ENCODE measurements at places on chromosomes 11 and 22.

- DNase-seq, result no peak
Observed at GRCh38 chr11:66136752-66137123, 66.7 kb downstream of the PACS1 start.

GRCh38 chr11:98207086-98207485 is 813.7 kb upstream of the CNTN5 start:
- no peak for DNase-seq

DNA sequence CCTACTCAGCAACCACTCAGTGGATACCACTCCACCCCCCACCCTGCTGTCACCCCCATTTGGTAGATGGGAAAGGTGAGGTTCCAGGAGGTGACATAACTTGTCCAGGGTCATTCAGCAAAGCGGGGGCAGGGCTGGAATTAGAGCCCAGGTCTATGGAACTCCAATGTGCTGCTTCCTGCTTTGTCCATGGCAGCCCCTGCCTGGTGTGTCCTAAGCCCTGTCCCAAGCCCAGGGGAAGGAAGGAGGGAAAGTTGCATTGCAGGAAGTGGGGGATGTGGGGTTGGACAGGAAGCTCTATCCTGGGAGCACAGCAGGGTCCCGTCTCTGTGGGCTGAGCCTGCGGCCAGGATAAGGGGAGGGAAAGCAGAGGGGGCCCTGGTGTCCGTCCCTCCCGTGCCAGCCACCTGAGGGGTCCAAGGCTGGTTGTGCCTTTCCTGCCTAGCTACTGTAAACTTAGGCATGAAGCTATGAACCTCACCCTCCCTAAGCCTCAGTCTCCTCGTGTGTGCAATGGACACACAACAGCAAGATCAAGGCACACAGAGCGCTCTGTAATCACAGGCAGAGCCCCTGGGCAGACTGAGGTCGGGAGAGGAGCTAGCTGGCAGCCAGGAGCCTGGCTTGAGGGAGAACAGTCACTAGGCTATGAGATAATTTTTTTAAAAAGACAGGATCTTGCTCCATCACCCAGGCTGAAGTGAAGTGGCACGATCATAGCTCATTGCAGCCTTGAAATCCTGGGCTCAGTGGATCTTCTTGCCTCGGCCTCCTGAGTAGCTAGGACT is 12.9 kb downstream of the GAL3ST1 start:
- DNase-seq, result no peak

DNA sequence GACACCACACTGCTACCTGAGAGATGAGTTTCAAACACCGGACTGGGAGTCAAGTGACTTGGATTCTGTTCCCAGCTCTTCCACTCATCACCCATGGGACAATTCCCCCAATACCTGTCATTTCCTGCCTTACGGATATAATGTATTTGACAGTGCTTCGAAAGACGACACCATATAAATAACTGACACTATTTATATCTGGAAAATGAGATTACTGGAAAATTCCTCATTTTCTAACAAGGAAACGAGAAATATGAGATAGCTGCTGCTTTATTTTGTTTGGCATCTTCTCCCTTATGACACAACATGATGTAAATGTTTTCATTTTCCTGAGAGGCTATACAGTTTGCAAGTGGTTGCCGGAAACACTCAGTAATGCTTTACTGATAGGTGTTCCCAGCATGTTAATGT is 8.6 kb downstream of the HSCB start:
- no peak for DNase-seq

DNA sequence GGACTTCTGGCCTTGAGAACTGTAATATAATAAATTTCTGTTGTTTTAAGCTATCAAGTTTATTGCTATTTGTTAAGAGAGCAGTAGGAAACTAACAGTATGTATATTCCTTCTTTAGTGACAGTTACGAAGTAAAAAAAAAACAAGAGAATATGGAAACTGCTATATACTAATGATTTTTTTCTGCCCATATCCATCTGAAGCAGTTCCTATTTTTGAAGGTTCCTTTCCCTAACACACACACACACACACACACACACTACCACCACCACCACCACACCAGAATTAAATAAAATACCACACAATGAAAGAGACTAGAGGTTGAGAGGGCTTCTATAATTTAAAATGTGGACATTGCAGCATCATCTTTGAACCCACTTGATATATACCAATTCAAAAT is 44.4 kb upstream of the CARD18 start:
- DNase-seq, result no peak

All from MM.1S (cell line).